ENCODE measurements at places on chromosomes 5 and 9.

DNA sequence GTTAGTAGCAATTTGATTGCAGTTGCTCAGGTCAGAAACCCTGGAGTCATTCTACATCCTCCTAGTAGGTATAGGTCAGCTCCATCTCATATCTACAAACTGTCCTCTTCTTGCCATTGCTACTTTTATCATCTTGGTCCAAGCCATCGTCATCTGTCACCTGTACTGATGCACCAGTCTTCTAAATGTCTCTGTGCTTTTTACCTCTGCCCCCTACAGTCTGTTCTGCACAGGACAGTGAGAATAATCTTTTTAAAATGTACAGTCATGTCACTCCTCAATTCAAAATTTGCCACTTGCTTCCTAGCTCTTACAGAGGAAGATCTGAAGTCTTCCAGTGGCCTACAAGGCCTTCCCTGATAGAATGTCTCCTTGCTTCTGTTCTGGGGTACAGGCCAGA is 6.8 kb downstream of the NNT start:
- peak; percentile 30 for DNase-seq

DNA sequence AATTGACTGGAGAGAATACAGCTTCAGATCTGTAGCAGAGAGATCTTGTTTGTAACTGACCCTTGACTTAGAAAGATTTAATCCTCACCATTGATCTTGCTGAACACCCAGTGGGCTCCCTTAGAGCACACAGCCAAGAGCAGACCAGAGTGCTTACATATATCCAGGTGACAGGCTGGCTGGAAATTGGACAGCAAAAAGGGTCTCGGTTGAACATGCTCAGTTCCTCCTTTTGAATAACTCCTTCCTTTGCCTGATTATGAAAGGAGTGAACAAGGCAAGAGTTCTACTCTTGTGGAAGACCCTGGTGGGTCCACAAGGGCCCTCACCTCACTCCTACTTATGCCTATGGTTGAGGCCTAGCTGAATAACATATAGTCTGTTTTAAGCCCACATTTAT is 134.2 kb upstream of the LHFPL2 start:
- DNase-seq = no peak

DNA sequence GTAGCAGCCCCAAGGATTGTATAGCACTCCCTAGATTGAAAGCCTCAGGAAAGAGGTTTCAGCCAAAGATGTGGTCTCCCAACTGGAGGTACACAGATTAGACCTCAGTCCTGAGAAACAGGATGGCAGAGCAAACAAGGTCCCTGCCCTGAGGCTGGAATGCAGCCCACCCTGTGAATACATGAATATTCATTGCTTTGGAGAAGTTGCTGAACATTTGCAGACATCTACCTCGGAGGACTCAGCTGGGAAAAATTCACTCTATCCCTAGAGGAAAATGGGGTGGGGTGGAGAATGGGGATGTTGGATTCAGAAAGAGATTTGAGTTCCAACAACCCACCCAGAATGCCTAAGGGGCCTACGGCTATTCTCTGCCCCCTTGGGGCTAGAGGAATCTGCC is 129.4 kb downstream of the SLIT3 start:
- DNase-seq = no peak

DNA sequence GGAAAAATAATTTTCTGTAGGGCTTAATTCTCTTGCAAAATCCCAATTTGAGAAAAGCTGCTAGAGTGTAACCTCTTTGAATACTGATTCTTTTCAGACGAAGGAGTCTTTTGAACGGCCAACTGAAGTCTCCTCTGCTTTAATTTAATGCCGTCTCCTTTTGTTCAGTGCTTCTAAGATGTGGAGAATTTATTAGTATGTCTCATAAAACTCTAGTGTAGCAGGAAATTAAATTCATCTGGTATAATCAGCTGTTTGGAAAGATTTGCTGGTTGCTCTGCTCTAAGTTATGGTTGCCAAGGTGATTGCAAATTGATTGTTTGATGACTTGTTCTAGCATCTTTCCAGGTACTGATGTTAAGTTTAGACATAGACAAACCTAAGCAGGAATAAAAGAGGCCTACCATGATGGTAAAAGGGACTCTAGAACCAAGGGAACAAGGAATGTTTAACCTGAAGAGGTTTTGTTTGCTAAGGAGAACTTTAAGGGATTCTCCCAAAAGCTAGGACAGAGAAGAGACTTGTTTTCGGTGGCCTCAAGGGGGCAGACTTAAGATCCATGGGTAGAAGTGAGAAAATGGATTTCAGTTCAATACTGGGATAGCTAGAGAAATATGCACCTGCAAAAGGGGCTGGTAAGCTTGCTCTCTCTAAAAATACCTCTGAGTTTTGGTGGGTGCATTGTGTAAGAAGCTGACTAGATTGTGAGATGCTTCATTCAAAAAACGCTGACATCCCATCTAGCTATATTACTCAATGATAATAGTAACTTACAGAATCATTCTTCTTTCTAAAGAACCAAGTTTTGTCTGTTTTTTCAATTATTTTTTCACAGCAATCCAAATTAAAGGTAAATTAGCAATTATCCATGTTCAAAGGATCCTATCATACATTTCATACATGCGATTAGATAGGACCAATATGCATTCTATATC is 5.7 kb upstream of the ADRB2 start:
- DNase-seq = peak; percentile 53

GRCh38 chr9:73031350-73031749 is 78.5 kb upstream of the ALDH1A1 start:
- DNase-seq = no peak

Measured in activated CD8-positive, alpha-beta T cell treated with anti-CD3 and anti-CD28 coated beads, Interleukin-2, amount 10 ng/mL, durations not matched to agents 7 days and 5 days (primary cell).